Ureter (tissue), 1 donor: ENCODE measurements at places on chromosomes 5 and 9.
A peak's percentile ranks its signal among the peaks of the same experiment; 100 is the strongest.

- DNase-seq, result no peak
Observed at GRCh38 chr5:152124409-152125041, 199.9 kb upstream of the GLRA1 start.

GRCh38 chr5:173507171-173507570, 109.3 kb downstream of the BOD1 start:
- DNase-seq, result no peak

- no peak for DNase-seq
Observed at GRCh38 chr9:121298689-121299466, 30.9 kb downstream of the GSN start.

- peak; percentile 59 for DNase-seq
Observed at GRCh38 chr5:139708877-139709581, 60.9 kb downstream of the CXXC5 start.

DNA sequence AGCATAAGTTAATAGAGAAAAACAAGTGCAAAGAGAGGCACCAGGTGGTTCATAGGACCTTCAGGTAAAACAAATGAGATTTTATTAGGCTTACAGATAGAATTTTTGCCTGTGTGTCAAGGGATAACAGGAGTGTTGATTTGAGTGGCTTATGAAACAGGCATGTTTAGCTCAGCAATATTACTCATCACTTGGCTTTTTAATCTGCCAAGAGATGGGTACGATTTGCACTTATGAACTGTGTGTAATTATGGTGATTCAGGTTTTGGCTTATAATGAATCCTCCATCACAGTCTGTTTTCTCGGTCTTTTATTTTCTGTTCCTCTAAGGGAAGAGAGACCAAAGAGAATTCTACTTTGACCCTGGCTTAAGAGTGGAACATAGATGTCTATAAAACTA, 199.3 kb downstream of the DMRTA1 start:
- DNase-seq, result no peak

DNA sequence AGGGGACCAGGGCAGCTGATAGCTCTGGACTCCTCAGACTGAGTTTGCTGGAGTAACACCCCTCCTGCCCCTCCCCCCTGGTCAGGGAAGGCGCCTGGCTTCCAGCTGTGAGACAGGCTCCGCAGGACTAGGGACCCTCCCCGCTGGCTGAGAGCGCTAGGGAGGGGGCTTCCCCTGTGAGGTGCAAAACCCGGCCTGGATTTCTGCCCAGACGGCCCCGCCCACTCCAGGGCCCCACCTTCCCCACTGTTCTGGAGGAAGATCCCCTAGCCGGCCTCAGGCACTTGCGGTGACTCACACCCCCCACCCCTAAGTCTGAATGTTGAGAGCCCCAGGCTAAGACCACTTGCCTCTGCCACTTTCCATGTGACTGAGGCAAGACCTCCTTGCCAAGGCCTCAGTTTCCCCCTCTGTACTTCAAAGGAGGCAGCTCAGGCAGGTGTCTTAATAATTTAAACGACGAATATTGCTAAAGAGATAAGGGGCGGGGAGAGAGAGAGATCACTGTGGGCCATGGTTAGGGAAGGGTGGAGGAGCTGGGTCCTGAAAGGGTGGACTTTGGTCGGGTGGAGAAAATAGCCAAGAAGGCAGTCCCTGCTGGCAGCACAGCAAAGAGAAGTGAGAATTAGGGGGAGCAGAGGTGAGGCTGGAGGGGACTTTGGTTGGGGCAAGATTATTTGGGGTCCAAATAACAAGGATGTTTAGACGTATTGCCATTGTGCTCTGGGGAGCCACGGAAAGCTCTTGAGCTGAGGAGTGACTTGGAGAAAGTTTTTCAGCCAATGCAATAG, 1.0 kb upstream of the DAB2IP start:
- DNase-seq, result peak; percentile 69

DNA sequence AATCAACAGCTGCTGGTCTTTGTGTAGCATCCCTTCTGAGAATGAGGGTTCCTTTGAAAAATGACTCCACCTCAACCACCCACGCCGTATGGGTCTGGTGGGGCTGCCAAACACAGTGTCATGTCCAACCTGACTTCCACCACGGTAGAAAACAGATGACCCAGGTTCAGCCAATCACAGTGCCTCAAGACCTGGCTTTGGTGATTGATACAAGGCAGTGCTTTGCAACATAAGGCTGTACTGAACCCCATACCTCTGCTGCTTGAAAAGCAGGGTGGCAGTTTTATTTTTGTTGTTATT, 11.5 kb upstream of the TGFBR1 start:
- DNase-seq, result no peak

- no peak for DNase-seq
Observed at GRCh38 chr5:94433397-94434163, 184.8 kb downstream of the KIAA0825 start.

- no peak for DNase-seq
Observed at GRCh38 chr9:132651259-132651658, 18.5 kb downstream of the DDX31 start.

DNA sequence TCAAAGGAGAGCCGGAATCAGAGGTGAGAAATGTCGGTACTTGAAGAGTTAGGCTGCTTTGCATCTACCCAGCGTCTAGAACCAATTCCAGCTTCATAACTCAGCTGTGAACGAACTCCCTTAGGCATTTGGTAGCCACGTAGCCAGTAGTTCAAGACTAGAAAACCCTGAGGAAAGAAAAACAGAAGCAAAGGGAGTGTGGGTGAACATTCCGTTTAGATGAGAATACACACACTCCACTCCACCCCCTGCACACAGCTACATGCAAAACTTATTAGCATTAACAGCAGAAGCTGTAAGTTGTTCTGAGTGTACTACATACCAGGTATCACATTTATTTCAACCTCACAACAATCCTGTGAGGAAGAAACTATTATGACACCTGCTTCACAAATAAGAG, 78.3 kb downstream of the SMIM23 start:
- DNase-seq, result no peak

GRCh38 chr9:15965246-15965745, 412.5 kb downstream of the CCDC171 start:
- no peak for DNase-seq

DNA sequence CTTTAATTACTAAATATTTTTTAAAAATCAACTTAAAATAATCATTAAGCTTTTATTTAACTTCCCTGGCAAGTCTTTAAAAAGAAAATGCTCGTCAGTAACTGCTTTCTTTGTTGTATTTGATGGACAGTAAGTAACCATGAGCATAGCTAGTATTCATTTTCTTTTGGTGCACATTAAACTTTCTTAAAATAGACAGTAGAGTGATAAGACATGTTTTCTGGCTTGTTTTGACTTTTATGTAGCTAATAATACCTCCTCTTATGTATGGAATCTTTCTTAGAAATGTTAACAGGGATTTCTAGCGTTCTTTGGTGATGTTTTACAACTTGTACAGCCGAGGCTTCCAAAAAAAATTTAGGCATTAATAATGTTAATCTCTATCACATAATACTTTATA, 22.6 kb downstream of the FBXO38 start:
- no peak for DNase-seq

GRCh38 chr9:37417857-37418618, 4.5 kb upstream of the GRHPR start:
- DNase-seq, result no peak

- DNase-seq, result no peak
Observed at GRCh38 chr9:15272377-15272928, 34.6 kb downstream of the TTC39B start.

DNA sequence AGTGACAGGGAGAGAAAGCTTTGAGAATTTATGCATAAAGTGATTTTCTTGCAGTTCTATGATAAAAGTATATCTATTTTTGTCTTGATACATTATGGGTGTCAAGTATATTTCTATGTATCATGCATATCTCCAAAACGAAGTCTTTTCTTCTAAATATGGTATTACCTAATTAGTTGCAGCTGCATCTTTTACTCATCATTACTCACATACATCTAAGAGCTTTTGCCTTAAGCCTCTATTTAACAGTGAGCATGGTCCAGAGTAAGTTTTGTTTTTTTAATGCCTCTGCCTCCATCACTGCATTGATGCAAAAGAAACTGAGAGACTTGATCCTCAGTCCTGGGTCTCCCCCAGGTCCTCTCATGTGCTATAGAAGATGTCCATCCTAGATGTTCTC, 40.0 kb upstream of the SMC5 start:
- DNase-seq, result no peak

- DNase-seq, result no peak
Observed at GRCh38 chr5:117235786-117236185, 661.2 kb upstream of the SEMA6A start.
